ENCODE measurements at places on chromosomes 11 and 22.

DNA sequence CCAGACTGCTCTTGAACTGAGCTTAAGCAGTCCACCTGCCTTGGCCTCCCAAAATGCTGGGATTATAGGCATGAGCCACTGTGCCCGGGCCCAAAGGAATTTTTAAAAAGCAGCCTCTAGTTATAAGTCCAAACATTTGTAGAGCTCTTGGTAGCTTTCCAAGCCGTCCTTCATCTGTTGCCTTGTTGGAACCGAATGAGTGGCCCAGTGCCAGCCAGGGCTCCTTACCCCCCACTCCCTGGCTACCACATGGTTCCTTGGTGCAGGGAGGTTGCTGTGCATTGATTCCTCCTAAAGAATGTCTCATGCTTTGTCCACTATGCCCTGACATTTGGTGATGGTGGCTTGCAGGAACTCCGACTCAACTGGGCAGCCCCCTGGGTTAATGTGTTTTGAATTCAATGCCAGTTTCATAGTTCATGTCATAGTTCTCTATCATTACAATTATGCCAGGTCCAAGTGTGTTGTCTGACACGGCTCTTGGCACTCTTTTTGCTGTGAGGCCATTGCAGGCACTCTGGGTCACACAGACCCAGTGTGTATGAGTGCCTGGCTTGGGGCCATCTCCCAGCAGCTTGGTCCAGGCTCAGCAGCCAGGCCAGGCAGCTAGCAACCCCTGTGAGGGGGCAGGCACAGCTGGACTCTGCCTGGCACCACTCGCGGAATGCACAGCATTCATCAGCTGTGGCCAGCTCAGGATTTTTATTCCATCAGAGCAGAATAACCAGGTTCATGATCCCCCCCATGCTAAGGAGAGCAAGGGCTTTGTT lies 13.3 kb upstream of the MICALL1 start:
- DNase-seq: no peak

DNA sequence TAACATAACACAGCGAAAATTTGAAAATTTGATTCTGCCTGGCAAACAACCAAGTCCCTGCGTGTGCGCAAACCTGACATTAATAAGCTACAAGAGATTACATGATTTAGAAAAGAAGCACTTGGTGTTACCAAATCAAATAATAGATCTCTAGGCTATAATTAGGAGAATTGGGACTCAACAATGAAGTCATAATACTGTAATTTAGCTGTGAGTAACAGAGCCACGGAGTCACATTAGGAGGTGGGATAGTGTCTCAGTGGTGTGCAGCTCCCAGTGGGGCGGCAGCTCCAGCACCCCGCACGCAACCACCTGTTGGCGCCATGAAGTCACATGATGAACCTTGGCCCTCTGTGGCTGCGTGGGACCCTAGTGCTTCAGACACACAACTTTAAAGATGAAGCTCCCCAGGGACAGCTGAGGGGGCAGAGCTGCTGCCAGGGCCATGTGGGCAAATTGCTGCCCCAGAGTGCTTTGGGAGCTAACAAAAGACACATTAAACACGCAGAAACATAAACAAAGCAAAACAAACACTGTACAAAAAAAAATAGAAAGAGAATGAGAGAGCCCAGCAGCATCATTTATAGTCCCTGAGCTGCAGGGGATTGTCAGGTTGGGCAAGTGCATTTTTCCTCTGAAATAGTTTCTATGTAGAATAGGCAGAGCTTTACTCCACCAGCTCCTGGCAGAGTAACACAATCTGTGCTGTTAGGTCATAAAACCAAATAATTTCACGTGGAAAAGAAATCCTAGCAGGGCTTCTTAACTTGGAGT lies 605.6 kb downstream of the SOX6 start:
- DNase-seq: no peak

- DNase-seq: no peak
Observed at GRCh38 chr22:46514592-46515207, 22.7 kb downstream of the CELSR1 start.

- DNase-seq: peak; percentile 51
Observed at GRCh38 chr11:44596525-44597276, 31.2 kb downstream of the CD82 start.

- no peak for DNase-seq
Observed at GRCh38 chr11:32594272-32594671, 10.6 kb downstream of the EIF3M start.

- no peak for DNase-seq
Observed at GRCh38 chr22:29260601-29261315, 7.0 kb downstream of the RHBDD3 start.

DNA sequence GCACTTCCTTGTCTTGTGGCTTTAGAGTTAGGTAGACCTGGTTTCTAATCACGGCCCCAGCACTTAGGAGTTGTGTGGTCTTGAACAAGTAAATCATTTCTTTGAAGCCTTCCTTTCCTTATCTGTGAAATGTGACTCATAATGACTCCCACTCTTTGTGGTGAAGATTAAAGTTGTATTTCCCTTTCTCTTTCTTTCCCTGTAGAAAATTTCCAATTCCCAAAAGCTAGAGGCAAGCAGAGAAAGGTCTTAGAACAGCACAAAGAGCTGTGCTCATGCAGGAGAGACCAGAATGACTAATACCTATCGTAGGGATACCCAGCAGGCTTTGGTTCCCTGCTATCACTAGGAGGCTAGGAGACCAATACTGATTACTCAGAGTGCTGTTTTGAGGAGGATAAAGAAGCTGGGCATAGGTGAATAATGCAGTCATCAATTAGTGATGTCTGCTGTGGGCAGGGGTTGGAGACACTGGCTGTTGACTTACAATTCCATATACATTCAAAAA lies 270.7 kb upstream of the SYN3 start:
- DNase-seq: no peak

GRCh38 chr11:121372671-121373429 lies 79.3 kb upstream of the SORL1 start:
- no peak for DNase-seq

DNA sequence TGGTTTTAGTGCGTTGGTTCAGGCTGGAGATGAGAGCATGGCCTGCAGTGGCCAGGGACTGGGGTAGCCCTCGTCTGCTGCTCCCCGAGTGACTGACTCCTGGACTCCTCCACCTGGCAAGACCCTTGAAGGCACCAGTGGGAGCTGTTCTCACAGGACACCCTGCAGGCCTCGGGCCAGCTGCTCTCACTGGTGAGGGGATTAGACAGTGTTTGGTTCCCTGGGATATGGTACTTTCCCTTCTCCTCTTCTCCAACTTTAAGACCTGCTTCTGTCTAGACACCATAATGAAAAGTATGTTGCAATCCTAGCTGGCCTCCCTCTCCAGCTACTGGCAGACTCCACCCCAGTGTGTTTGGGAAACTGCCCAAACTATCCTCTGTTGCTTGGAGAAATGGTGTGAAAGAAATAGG lies 168.8 kb upstream of the CADM1 start:
- DNase-seq: no peak

DNA sequence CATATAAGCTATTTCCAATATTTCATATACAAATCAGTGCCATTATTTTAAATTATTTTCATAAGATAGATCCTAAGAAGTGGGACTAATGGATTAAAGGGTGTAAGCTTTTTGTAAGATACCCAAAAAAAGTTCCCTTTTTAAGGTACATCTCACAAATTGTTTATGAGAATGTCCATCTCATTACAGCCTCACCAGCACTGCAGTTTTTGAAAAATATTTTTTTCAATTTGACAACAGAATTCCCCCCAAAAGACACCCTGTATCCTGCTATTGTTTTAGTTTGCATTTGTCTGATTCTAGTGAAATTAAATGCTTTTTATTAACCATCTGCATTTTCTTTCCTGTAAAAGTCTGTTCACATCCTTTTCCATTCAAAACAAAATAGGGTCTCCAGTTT lies 69.0 kb downstream of the TIMP3 start:
- no peak for DNase-seq

GRCh38 chr22:46936378-46936903 lies 174.0 kb downstream of the TBC1D22A start:
- no peak for DNase-seq

DNA sequence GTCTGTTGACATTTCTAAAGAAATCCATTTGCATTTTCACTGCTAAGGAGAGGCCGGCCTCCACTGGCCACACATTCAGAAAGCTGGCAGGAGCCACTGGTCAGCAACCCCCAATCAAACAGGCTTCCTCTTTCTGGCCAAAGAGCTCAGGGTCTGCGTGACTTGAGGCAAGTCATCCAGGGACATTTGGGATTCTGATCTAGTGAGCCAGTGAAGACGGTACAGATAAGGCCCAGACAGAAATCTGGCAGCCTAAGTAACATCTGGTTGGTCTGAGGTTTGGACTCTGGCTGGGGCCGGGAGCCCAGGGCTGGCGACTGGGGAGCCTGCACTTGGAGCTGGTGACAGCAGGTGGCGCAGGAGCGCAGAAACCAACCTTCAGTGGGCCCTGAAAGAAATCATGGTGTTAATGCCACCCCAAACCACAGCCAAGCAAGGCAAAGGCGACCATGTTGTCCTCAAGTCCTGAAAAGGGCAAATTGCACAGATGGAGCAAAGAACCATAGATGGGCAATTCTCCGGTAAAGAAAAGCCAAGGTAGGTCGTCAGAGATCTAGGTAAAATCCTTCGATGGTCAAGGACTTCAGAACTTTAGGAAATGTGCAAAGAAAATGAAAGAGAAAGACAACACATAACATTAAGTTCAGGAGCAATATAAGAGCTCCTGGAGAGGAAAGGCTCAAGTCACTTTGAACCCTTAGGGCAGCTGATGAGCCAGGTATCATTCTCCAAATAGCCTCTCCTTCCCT lies 99.4 kb upstream of the BLID start:
- no peak for DNase-seq

DNA sequence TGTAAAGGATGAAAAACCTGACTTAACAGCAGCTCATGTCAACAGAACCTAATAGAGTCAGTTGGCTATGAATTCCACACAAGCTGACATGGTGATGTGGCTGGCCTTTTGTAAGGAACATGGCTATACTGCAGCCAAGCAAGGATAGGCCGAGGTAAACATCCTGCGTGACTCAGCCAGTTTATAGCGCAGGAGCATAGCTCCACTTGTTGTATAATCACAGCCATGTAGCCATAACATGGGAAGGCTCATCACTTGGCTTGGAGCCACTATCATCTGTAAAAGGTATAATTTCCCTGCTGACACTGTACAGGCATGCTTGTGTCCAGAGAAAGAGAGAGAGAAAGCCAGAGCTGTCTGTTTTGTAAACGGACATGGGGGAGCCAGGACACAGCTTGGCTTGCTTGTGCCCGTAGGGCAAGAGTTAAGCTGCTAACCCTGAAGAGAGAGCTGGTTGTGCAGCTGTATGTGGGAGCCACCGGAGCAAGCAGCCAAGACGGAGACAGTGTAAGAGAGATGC lies 104.4 kb upstream of the PLET1 start:
- DNase-seq: no peak

- DNase-seq: no peak
Observed at GRCh38 chr11:130980071-130980862, 64.0 kb upstream of the SNX19 start.

DNA sequence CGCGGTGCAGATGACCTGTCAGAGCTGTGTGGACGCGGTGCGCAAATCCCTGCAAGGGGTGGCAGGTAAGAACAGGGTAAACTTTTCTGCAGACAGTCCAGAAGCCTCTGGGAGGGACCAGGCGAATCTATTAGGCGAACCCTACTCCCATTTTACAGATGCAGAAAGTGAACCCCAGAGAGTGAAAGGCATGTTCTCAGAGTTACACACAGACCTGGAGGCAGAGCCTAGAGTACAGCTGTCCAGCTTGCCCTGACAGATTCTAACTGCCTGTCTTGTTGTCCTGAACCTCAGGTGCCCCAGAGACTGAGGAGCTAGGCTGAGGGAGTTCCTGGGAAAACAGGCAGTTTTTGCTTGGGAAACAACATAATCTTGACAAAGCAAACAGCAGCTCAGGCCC lies 665 bp downstream of the CCS start:
- DNase-seq: no peak

- no peak for DNase-seq
Observed at GRCh38 chr11:18939314-18939713, at the start of gene MRGPRX1. Gene MRGPRX1 (minus strand): TSS chr11:18939414. CDS start chr11:18934784, 4,630 bp downstream.

DNA sequence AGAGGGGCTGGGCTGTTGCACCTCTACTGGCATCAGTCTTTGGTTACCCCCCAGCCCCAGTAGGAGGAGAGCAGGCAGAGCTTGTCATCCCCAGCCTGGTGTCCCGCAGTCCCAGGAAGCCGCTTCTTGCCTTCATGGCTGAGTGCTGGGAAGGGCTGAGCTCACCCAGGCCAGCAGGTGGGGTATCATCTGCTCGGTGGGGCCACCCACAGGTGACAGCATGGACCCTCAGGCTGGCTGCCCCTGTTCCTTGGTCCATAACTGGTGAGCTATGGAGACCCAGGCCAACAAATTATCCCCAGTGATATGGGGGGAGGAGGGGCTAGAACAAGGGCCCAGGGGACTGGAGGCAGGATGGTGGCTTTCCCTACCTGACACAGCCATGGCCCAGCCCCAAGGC lies 6.5 kb upstream of the RHOD start:
- DNase-seq: no peak

- DNase-seq: no peak
Observed at GRCh38 chr11:35868491-35868890, 75.4 kb upstream of the LDLRAD3 start.

GRCh38 chr11:119496469-119496868 lies 73.5 kb upstream of the THY1 start:
- no peak for DNase-seq

- DNase-seq: no peak
Observed at GRCh38 chr11:121071846-121072450, 29.1 kb upstream of the TECTA start.

DNA sequence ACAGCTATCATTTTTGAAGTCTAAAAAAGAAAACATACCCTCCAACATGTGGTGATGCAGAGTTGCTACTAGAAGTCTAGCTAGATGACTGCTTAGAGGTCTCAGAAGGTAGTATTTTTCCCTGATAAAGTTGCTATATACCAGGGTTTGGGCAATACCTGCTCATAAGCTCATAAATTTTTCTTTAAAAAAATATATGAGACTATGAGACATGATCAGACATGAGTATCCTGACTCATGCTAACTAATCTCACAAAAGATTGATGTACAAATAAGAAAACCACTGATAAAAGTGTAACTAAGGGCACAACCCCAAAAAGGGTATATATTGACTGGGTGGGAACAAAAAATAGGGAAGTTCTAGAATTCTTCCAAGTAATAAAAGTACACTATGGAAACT lies 740.9 kb downstream of the METTL15 start:
- DNase-seq: no peak

DNA sequence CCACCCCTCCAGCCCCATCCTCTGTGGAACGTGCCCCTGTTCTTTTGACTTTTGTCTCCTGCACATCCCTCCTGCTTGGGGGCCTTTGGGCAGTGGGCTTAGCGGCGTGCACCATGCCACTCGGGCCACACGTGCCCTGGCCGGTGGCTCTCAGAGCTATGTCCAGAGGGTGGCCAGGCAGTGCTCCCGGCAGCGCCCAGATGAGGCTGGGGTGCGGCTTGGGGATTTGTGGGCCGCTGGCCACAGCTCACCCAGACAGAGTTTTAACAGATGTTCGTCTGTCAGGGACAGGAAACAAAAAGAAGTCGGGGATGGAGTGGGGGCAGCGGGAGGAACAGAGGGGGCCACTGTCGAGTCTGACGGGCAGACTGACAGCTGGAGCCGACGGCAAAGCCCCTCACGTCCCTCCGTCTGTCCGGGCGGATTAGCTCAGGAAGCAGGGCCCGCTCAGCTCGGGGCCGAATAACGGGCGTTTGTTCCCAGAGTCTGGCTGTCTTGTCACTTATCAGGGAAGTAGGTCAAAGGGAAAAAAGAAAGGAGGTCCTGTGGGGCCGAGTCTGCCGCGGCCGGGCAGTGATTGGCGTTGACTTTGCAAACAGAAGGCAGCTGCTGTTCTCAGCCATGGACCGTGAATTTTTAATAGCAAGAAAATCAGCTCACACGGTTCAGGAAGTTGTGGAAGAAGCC lies 61.6 kb downstream of the LRP5 start:
- no peak for DNase-seq

GRCh38 chr22:32130464-32130863 lies 28.6 kb downstream of the C22orf42 start:
- no peak for DNase-seq
